ENCODE measurements at places on chromosomes 6 and 20. TPM values are rescaled to one million over a fixed set of nuclear protein-coding genes. Genes with fewer than 3 reads are reported as not detected.

- no peak for DNase-seq
Measured at GRCh38 chr6:128743974-128744765, 138.8 kb upstream of the LAMA2 start.

GRCh38 chr6:25485821-25486534, 166.0 kb upstream of the SCGN start:
- DNase-seq: no peak

- no peak for DNase-seq
Measured at GRCh38 chr6:159450815-159451465, 242.1 kb downstream of the SOD2 start.

DNA sequence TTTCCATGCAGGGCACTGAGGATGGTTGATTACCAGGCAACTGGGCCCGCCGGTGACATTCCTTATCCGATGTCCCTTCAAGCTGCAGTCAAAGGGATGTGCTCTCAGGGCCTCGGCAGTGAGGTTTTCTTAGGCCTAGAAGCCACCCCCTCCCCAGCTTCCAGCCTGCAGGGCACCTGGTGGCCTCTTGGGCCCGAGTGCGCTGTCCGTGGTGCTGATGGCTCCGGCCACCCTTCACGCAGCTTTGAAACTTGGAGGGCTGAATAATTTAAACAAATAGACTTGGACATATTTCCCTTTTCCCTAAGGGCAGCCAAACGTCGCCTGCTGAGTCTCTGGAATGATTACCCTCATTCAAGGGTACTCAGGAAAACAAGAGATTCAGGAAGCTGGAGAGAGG, 8.9 kb upstream of the MLN start:
- no peak for DNase-seq

DNA sequence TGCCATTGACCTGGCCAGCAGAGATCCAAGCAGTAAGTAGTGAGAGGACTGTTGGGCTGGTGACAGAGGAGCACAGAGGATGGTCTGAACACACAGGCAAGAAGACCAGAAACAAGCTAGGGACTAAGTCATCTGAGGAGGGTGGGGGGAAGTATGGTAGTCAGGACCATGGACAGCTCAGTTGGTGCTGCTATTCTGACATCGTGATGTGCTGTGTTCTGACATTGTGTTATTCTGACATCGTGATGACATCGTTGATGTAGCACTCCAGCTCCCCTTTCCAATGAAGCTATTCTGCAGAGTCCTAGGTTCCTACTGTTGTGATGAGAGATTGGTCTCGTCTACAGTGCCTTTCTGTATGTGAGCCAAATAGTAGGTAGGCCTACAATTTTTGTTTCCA, 28.7 kb downstream of the CFAP206 start:
- DNase-seq: no peak

DNA sequence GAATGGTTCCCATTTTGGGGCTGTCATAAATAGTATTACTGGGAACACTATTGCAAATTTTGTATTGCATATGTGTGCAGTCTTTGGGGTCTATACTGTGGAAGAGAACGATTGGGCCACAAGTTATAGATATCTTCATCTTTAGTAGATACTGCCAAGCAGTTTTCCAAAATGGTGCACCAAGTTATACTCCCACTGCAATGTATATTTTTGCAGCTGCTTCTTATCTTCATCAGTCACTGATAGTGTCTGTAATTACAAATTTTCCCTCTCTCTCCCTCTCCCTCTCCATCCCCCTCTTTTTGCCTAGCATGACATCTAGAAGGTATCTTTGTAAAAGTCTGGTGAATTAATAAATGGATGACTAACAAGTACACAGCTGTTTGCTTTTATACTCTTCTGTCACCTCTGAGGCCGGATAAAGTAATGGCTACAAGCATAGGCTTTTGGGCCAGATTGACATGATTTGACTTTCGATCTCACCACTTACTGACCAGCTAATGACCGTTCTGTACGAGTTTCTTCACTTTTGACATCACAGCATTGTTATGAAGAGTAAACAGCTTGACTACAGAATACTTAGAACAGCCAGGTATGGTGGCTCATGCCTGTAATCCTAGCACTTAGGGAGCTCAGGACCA, 113.3 kb upstream of the SLC2A12 start:
- no peak for DNase-seq

GRCh38 chr6:34546551-34547321, 9.4 kb downstream of the SPDEF start:
- no peak for DNase-seq

- no peak for DNase-seq
Measured at GRCh38 chr6:81562169-81562568, 190.3 kb downstream of the TENT5A start.

SYCP2 gene
- total RNA-seq: 7.4 TPM

- DNase-seq: no peak
Measured at GRCh38 chr6:126530775-126531174, 190.9 kb downstream of the CENPW start.

- DNase-seq: no peak
Measured at GRCh38 chr6:39335780-39336545, 13.5 kb upstream of the KCNK16 start.

- no peak for DNase-seq
Measured at GRCh38 chr6:54299542-54300269, 8.5 kb upstream of the TINAG start.

SAMD3 gene
- 2.3 TPM for total RNA-seq

GRCh38 chr6:11854408-11855165, 76.0 kb upstream of the ADTRP start:
- DNase-seq: no peak

DNA sequence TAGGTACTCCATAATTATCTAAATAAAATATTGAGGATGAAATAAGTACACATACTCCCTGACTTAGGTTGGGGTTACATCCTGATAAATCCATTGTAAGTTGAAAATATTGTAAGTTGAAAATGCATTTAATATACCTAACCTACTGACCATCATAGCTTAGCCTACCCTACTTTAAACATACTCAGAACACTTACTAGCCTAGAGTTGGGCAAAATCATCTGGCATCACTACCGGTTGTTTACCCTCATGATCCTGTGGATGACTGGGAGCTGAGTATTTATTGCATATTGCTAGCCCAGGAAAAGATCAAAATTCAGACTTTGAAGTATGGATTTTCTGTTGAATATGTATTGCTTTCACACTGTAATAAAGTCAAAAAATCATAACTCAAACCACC, 467.3 kb downstream of the C6orf118 start:
- DNase-seq: no peak

DNA sequence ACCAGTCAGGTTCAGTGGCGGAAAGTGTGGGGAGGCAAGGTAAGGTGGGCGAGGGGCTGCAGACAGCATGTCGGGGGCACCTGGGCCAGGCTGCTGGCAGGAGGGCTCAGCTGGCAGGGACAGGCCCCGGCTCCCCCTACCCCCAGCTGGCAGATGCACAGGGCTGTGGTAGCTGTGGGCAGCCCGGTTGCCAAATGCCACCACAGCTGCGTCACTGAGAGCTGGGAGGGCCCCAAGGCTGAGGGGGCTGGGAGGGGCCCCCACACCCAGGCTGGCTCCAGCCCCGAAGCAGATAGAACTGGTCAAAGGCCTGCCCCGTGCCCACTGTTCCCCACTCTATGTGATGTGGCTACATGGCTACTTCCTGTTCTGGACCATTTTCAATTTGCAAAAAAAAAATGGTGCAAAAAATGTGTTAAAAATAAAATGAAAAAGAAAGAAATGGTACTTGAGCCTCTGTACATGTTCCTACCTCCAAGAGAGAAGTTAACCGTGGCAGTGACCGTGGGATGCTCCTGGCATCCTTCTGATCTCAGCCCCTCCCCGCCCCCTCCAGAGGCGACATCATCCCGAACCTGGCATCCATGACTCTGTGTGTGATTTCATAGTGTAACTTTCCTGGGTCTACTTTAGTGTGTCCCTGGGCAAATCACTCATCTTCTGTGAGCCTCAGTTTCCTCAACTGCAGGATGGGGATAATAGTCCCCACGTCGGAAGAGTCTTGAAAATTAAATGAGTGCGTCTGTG, 64.4 kb downstream of the UBE2V1 start:
- DNase-seq: peak; percentile 35

ZFP57 gene
- not detected for total RNA-seq

- DNase-seq: no peak
Measured at GRCh38 chr6:168011291-168011690, 13.8 kb downstream of the KIF25 start.

GRCh38 chr20:6008254-6008653, 45.6 kb downstream of the LRRN4 start:
- DNase-seq: no peak

GRCh38 chr20:3374296-3374695, 33.2 kb downstream of the DNAAF9 start:
- no peak for DNase-seq

- DNase-seq: no peak
Measured at GRCh38 chr6:22133357-22133756, 163.5 kb downstream of the PRL start.

GRCh38 chr6:46610862-46611553, 41.6 kb downstream of the CYP39A1 start:
- DNase-seq: no peak

SGK2 gene
- 8.8 TPM for total RNA-seq

DNA sequence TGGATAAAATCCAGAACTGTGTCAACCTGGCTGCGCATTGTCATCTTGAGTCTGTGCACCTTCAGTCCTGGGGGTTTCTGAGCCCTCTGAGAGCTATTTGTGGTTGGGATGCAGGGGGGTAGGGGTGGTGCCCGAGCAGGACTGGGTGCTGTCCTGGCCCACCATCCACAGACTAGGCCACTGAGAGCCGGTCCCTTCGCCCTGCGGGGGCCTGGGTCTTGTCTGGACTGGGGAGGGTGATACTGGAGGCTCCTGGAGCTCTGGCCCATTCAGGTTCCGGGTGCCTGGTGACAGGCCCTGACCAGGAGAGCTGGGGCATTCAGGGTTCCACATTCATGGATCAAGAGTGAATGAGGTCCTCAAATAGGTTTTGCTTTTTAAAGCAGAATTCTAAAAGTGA, 20.9 kb downstream of the SPDEF start:
- no peak for DNase-seq

DNA sequence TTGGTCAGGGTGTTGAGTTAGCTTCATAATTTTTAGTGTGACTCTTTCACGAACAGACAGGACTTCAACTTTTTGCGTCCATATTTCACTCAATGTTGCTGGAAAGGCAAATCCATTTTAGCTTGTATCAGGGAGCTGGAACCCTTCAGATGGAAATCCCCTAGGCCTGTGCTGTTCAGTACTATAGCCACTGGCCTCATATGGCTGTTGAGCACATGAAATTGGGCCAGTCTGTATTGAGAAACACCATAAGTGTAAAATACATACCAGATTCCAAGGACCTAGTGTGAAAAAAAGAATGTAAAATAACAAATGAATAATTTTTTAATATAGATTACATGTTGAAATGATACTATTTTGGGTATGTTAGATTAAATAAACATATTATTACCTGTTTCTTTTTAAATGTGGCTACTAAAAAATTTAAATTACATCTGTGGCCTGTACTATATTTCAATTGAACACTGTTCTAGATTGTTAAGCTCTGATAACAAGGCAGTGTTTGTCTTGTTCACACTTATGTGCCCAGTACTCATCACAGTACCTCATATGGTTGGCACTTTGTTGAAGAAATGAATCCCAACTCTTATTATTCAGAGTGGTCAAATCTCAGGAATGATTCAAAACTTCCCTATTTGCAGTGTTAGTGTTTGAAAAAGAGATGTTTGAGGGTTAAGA, 34.3 kb downstream of the CTNNBL1 start:
- DNase-seq: no peak

COL21A1 gene
- 18.4 TPM for total RNA-seq

CNBD2 gene
- 3.1 TPM for total RNA-seq

DNA sequence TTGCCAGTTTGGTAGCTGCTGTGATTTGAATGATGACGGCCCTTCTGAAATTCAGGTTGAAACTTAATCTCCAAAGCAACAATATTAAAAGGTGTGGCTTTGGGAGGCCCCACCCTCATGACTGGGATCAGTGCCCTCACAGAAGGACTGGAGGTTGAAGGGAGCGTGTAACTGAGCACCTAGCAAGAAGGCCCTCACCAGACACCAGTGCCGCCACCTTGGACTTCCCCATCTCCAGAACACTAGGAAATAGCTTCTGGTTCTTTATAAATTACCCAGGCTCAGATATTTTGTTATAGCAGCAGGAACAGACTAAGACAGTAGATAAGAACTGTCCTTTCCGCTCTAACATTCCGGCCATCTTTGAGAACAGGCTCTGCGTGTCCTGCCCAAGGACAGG, 243.1 kb downstream of the DLL1 start:
- DNase-seq: no peak

LINC00237 gene
- 1.2 TPM for total RNA-seq

LAMA4 gene
- total RNA-seq: 33.3 TPM

GRCh38 chr6:73050706-73051105, 174.6 kb downstream of the KHDC1L start:
- DNase-seq: no peak

GRCh38 chr6:122026582-122027369, 372.7 kb upstream of the HSF2 start:
- DNase-seq: no peak

GRCh38 chr20:4953881-4954280, 47.4 kb downstream of the SLC23A2 start:
- no peak for DNase-seq

GRCh38 chr20:38225240-38225899, 35.2 kb downstream of the KIAA1755 start:
- DNase-seq: no peak

DNA sequence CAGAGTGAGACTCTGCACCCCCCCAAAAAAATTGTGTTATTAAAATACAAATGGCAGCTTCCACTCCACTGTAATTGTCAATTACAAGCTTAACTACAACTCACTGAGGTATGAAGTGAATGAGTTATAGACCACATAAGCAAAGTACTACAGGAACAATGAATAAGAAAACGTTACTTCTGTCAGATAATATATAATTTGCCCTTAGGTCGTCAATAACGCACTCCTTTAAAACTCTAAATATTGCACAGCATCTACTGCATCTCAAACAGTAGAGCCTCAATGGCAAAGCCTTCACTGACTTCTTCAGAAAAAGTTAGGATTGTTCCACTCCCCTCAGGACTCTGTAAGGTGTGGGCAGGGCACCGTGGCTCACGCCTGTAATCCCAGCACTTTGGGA, 2.0 kb upstream of the HBS1L start:
- DNase-seq: no peak

DNA sequence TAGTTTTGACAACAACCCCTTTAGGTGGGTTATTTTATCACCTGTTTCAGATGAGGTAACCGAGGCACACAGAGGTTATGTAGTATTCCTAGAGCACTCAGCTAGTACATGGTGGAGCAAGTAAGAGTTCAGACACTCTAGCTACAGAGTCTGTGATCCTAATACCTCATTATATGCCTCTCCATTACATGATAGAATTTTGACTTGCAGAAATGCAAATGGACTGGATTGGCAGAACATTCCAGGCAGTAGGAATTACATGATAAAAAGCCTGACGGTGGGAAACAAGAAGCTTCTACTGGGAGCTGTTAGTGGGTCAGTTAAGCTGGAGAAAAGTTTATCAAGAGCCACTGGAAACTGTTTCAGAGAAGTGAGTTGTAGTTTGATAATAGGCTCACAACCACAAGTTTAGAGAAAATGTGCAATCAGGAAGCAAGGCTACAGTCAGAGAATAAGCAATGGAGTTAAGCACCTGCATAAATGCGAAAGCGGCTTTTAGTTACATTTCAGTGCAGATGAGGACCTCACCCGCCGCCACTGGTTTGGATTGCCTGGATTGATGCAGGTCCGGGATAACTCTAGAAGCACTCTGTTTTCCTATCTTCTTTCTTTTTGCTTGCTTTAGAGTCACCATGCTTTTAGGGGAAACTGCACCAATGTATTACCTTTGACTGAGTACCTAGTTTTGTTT, 34.7 kb upstream of the MYLK2 start:
- DNase-seq: no peak

PACRG gene
- total RNA-seq: 13.2 TPM

Data from dorsolateral prefrontal cortex (tissue), 122 donors.